ENCODE measurements at places on chromosomes 5 and 9.

DNA sequence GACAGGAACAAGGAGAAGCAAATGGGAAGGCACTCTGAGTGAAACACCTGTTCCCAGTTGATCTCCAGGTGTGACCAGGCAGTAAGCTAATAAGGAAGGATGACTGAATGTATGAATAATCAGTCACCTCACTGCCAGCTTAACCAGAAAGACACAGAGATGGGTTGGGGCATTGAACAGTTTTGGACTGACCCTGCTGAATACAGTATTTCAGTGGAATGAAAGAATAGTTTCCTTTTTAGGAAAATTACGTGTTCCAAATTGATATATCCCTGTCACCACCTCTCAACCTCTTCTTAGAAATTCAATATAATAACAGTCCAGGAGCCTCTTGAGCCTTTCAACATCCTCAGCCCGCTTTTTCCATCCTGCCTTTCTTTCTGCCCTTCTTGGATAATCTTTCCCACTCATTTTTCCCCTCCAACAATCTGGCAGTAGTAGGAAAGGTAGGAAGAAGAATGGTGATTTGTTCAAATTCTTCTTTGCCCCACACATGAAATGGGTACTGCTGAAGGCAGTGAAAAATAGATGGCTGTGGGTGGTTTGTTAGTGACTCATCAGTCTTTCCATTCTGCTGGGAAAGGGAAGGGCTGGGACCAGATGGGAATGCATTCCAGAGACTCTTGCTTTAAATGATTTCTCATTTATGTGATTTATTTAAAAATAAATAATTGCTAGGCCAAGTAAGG is 117.9 kb downstream of the ZSWIM6 start:
- DNase-seq: peak; percentile 81

GRCh38 chr9:101229606-101230005 is 155.2 kb downstream of the BAAT start:
- DNase-seq: no peak

DNA sequence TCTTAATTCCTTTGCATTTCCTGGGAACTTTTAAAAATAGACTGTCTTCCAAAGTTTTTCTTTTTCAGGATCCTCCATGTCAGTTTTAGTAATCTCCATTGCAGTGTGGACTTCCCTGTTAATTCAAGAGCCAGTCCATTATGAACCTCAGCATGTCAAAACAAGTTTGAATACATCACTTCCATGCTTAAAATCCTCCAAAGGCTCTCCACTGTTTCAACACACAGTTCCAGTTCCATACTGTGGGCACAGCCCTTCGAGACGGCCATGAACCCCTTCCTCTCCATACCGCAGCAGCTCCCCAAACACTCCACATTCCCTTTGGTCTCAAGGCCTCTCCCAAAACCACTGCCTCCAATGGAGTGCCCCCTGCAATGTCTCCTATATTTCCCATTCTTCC is 19.5 kb downstream of the LIFR start:
- DNase-seq: no peak

DNA sequence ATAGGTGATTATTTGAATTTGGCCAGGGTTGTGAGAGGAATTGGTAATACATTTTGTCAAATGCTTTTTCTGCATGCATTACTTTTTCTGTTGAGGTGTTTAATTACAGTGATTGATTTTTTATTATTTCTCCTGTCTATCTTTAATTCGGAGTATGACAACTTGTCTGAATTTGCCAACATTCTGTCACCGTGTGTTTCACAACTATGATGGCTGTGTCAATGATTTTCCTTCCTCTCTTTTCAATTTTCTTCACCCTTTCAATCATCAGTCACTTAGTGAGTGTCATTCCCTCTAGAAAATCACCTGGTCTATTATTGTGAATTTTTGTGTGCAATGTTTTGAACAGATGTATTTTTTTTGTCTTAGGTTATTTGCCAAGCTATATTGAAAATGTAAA is 1221.4 kb upstream of the CDH18 start:
- DNase-seq: no peak

- DNase-seq: no peak
Measured at GRCh38 chr9:125492719-125493118, 214.3 kb downstream of the MAPKAP1 start.

- DNase-seq: no peak
Measured at GRCh38 chr9:95979446-95979845, 104.0 kb downstream of the ERCC6L2 start.

GRCh38 chr9:20989923-20990341 is 41.5 kb downstream of the HACD4 start:
- DNase-seq: no peak

GRCh38 chr5:135208555-135208902 is 174.5 kb upstream of the PITX1 start:
- DNase-seq: no peak

DNA sequence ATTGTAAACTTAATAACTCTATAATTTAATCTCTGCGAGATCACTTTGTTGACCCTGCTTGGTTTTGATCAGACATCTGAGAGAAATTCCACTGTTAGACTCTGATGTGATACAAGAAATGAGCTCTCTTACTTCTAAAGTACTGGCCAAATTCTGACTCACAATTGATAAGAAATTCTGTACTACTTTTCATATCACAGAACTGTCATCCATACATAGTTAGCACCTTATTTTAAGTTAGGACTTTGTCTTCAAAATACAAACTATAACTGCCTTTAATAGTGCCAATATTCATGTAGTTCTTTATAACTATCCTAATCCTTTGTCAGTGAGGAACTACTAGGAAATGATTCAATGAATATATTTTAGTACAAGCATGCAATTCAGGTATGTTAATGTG is 23.4 kb downstream of the MARCHF11 start:
- no peak for DNase-seq

GRCh38 chr5:168118042-168118668 is 173.3 kb upstream of the WWC1 start:
- DNase-seq: no peak

- no peak for DNase-seq
Measured at GRCh38 chr5:1983919-1984695, 101.4 kb upstream of the IRX4 start.

GRCh38 chr5:133944263-133945185 is 23.9 kb downstream of the C5orf15 start:
- no peak for DNase-seq

- no peak for DNase-seq
Measured at GRCh38 chr9:89996773-89997172, 392.0 kb downstream of the GADD45G start.

- DNase-seq: peak; percentile 76
Measured at GRCh38 chr5:125412561-125413495, 666.4 kb upstream of the ZNF608 start.

DNA sequence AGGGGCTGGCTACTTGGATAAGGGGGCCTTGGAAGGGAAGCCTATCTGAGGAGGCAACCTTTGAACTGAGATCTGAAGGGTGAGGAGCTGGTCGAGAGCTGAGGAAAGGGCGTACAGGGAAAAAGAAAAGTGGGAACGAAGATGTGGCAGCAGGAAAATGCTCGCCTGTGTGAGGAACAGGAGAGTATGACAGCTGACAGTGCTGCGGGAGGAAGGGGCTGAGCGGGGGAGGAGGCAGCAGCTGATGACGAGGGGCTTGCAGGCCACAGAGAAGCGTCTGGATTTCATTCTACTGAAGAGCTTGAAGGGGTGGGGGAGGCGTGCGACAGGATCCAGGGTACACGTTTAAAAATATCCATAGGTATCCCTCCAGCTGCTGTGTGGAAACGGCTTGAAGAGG is 28.9 kb downstream of the SH3PXD2B start:
- no peak for DNase-seq

GRCh38 chr9:15332939-15333338 is 25.9 kb upstream of the TTC39B start:
- DNase-seq: no peak

DNA sequence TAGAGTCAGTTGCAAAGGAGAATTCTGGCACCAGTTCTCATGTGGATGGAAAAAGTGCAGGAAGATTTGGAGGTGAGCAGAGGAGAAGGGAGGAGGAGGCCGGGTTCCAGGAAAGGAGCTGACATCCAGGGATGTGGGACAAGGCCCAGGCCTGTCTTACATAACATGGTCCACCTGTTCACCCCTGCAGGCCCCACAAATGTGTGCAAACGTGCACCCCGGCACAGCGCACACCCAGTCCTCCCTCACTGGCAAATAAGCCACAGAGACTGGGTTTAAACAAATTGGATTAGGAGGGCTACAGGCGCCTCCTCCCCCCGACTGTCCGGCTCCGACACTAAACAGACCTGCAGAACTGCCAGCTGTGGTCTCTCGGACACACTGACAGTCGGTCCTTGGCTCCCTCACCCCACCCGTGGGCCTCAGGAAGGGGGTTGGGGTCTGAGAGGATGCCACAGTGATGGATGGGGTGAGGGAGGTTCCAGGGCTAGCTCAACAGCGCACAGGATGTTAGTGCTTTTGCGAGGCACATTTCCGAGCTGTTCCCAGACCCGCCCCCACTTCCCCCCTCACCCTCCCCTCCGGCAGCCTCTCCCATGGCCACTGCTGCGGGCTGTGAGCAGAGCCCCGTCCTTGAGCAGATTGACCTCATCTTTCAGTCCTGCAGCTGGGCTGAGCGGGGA is 43.4 kb upstream of the IL17B start:
- DNase-seq: no peak
